Muscle of back (tissue), 13 donors: ENCODE measurements at places on chromosomes 1 and 21. TPM values are rescaled to one million over a fixed set of nuclear protein-coding genes. Genes with fewer than 3 reads are reported as not detected.

The GNG12 gene
- polyA plus RNA-seq = 50.3 TPM

GRCh38 chr21:44628707-44629391 lies 2.0 kb downstream of the KRTAP10-9 start:
- no peak for DNase-seq

DNA sequence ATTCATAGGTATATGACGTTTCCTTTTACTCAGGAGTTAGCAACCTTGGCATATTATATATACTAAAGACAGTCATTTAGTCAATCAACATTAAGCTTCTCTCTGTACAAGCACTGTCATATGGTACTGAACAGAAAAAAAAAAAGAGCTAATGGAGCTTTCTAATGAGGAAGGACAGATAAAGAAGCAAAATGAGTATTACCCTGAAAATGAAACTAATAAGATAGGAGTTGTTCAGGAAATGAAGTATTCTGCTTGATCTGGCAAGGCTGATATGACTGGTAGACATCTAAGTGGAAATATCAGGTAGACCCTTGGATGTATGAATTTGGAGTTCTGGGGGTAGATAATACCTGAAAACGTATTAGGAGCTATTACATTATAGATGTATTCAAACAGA lies 4.3 kb upstream of the IKBKE start:
- DNase-seq = no peak

DNA sequence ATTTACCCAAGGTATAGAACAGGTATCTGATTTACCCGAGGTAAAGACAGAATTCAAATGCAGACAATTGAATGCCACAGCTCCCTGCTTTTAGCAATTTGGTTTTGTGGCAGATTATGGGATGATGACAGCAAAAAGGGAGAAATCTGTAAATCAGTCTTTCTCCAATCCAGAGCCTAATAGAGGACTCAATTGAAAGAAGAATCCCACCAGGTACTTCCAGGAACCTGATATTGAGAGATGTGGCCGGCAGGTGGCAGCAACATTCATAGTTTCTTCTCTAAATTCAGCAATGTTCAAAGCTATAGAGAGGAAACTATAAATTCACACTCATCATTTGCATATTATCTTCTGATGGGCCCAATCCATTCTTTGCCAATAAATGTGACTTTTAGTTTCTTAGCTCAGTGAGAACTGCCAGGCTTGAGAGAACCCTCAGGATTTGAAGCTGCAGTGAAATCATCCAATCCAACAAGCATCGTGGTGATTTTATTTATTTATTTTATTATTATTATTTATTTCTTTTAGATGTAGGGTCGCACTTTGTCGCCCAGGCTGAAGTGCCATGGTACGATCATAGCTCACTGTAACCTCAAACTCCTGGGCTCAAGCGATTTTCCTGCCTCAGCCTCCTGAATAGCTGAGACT lies 9.8 kb upstream of the PHACTR4 start:
- DNase-seq = peak; percentile 56

- no peak for DNase-seq
Observed at GRCh38 chr1:40469327-40469726, 7.8 kb upstream of the ZFP69 start.

The CD101 gene
- 6.5 TPM for polyA plus RNA-seq

The RIMS3 gene
- 0.70 TPM for polyA plus RNA-seq

The OR10J5 gene
- polyA plus RNA-seq = not detected

DNA sequence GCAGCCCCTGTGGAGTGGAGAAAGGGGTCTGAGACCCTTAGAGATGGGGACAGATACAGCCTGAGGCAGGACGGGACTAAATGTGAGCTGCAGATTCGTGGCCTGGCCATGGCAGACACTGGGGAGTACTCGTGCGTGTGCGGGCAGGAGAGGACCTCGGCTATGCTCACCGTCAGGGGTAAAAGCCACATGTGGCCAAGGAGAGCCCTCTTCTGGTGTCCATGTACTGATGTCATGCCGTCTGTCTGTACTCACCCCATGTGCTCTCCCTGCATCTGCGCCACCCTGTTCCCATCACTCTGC lies 84.7 kb downstream of the OBSCN start:
- DNase-seq = no peak

The TINAGL1 gene
- polyA plus RNA-seq = 19.2 TPM

DNA sequence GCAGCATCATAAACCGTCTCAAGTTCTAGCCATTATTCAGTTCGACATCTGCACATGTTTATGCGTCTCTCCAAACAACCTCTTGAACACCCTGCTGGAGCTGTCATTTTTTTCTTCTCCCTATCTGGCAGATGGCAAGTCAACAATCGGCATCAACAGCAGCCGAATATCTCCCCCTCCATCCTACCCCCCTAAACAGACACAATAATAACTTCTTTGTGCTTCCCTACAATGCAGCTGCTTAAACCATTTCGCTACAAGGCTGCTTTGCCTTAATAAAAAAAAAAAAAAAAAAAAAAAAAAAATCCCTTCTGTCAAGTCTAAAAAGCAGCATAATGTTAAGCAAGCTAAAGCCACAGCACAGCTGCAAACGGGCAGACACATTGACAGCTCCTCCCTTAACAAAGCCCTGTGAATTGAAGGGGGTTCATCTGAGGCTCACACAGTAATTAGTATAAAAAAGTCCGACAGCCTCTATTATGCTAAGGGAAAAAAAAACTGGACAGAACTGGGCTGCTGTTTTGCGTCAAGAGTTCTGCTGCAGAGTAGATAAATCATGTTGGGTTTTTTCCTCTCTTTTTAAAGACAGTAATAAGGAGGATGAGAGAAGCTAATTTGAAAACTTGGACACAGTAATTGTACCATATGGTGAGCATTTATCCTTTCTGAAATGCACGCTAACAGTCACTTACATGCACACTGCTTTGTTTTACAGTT lies 136.4 kb downstream of the AKT3 start:
- DNase-seq = peak; percentile 59

DNA sequence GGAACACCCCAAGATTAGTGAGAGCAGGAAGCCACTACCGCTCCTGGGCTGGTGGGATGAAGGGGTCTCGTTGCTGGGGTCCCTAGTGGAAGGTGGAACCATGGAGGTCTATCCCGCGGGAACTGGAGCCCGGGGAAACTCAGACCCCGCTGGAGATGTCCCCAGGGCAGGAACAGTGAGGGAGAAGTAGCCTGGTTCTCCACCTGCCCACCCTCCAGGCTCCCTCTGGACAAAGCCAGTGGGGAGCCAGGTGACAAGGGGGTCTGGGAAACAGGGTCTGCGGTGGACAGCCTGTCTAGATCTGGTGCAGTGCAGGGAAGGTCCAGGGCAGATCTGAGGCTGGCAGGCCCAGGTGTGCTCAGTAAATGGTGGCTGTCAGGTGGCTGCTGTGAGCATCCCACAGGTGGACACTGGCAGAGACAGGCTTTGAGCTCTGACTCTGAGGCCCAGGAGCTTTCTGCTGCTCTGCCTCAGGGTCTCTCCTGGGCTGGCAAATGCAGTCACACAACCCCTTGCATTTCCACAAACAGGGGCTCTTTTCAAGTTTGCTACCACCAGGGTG lies 88.0 kb upstream of the TLR5 start:
- no peak for DNase-seq

- no peak for DNase-seq
Observed at GRCh38 chr21:45507523-45507875, 34.7 kb downstream of the SLC19A1 start.

GRCh38 chr1:54723985-54724384 lies 8.3 kb downstream of the TTC4 start:
- DNase-seq = no peak

The LAMC2 gene
- polyA plus RNA-seq = 3.1 TPM

- DNase-seq = no peak
Observed at GRCh38 chr1:54506594-54506993, 41.4 kb upstream of the ACOT11 start.

The NEXN gene
- polyA plus RNA-seq = 212 TPM

- peak; percentile 27 for DNase-seq
Observed at GRCh38 chr21:34072145-34073031, 990 bp upstream of the MRPS6 start.

The PTGER3 gene
- 2.5 TPM for polyA plus RNA-seq

- DNase-seq = no peak
Observed at GRCh38 chr1:205600085-205600484, 31.7 kb downstream of the ELK4 start.

DNA sequence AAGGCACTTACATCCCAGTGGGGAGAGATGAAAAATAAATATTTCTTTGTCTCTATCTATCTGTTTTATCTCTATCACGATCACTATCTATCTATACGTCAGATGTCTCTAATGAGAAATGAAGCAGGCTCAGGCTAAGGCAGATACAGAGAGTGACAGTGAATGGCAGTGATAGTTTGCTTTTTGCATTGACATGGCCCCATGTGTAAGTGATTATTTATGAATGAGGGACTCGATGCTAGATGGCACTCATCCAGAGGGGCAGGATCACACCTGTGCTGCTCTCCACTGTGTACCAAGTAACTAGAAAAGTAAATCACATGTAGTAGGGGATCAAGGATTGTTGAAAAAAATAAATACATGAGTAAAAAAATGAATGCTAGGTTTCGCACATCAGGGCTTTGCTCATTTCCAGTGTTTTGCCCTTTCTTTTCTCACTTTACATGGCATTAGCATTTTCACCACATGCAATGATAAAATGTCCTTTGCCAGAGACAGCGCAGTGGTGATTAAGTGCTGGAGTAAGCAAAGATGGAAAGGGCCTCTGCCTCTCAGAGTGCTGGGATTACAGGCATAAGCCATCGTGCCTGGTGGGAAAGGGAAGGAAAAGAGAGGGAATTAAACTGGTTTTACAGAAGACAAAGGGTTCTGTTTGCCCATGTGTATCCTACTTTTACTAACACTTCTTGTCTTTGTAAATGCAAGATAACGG lies 16.5 kb downstream of the TBX19 start:
- no peak for DNase-seq

The ARHGAP30 gene
- 12.3 TPM for polyA plus RNA-seq

DNA sequence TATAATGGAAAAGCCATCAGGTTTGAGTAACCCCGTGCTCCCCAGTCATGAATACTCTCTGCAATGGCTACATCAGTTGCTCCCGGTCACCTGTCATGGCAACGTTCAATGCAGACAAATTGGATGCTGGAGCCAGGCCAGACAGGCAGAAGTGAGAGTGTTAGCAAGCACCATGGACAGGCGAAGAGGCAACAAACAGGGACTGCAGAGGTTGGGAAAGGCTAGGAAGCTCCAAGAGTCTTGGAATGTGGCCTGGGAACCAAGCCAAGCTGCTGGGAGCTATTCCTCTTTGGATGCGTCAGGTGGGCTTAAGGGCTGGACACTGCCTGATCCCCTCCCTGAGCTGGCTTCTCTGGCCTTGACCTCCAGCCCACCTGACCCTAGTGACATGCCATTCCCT lies 102.9 kb downstream of the ACTL8 start:
- no peak for DNase-seq

GRCh38 chr1:26697978-26698849 lies 2.4 kb downstream of the ARID1A start:
- DNase-seq = peak; percentile 94

The NBPF20 gene
- polyA plus RNA-seq = 5.9 TPM

The ATP5PO gene
- polyA plus RNA-seq = 302 TPM

DNA sequence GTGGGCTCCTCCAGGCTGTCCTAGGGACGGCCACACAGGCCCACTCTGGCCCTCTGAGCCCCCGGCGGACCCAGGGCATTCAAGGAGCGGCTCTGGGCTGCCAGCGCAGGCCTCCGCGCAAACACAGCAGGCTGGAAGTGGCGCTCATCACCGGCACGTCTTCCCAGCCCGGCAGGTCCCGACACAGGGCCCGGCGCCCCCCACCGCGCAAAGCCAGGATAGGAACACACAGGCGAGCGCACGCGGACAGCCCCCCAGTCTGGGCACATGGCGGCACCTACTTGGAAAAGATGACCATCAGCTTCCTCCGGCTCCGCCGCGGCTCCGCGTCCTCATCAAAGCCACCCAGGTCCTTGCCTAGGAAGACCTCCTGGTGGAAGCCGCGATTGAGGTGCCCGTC lies 3.6 kb downstream of the SDF4 start:
- no peak for DNase-seq

DNA sequence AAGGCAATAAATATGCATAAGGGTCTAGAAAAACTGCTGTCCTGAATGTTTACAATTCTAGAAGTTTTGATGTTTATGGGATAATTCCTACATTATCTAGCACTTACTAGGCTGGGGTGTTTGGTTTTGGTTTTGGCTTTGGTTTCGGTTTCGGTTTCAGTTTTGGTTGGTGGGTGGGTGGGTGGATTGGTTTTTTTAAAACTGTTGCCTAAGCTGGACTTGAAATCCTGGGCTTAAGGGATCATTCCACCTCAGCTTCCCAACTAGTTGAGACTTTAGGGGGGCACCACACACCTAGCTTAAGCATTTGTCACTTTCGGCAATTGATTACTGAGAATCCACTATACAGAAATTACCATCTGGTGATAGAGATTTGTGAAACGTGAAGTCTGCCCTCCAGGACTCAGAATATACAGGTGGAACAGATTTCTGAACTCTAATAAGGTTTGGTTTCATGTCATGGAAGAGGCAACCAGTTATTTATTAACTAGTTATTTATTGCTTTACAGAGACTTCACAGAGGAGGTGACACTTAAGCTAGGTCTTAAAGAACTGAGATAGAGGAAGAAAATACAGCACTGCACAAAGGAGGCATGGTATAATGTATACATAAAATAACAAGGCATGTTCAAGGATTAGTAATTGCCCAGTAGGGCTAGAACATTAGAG lies 69.6 kb downstream of the PIK3R3 start:
- DNase-seq = no peak

- no peak for DNase-seq
Observed at GRCh38 chr21:41326414-41327080, 9.9 kb downstream of the FAM3B start.

The C1QC gene
- polyA plus RNA-seq = 23.6 TPM

DNA sequence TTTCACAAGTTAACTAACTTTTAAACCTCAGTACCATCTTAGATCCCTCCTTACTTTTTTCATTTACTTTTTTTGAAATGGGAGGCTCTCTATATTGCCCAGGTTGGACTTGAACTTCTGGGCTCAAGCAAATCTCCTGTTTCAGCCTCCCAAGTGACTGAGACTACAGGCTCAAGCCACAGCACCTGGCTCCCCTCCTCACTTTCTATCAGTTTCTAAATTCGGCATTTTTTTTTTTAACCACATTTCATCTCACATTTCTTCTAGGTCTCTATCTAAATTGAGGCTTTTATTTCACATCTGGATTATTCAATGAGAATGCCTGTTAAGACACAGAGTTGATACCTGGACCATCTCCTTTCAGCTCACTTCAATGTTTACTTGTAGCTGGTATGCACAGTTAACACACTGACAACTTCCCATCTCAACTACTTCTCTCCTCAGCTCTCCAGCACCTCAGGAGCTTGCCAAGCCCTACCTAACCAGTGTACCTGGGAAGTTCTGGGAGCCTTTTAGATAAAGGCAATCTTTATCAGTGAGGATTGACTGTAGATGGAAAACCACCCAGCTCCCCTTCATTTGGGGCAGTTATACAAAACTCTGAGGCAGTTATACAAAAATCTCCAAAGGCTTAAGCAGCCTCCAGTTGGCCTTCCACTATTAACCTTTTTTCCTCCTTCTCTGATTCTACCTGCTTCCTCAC lies 3.4 kb downstream of the USP33 start:
- DNase-seq = no peak

DNA sequence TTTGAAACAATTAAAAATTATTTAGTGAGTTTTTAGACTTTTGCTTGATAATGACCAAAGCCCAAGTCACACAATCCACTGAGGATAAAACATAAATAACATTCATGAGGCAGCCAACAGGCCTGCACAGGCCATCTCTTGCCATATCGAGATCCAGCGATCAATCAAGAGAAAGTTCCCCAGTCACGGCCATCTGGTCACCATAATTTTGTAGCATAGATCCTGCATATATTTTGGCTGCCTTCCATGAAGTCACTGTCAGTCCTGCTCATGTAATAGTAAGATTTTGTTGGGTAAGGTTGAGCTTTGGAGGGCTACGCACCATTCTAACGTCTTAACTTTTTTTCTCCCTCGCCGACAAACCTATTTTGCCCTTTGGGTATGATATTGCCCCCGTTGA lies 17.5 kb downstream of the KPNA6 start:
- DNase-seq = no peak

The SH2D1B gene
- polyA plus RNA-seq = 0.36 TPM

The PRDM16 gene
- 1.1 TPM for polyA plus RNA-seq
